ENCODE measurements at places on chromosomes 7 and 10.
A peak's percentile ranks its signal among the peaks of the same experiment; 100 is the strongest.

DNA sequence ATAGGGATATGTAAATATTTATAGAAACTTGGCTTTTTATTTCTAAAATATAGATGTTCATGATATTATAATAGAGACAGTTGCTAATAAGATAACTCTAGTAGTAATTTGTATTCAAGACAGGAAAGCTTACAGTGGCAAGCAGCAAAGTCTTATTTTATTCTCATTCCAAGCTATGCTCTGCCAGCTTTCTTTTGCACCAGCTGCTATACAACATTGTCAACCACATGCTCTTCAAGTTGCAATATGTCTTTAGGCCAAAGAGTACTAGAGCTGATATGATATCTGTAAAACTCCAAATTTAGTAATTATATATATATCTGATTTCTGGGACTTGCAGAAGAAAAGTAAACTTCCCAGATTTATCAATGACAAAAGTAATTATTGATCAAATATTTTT, 350.1 kb downstream of the HGF start:
- no peak for DNase-seq

DNA sequence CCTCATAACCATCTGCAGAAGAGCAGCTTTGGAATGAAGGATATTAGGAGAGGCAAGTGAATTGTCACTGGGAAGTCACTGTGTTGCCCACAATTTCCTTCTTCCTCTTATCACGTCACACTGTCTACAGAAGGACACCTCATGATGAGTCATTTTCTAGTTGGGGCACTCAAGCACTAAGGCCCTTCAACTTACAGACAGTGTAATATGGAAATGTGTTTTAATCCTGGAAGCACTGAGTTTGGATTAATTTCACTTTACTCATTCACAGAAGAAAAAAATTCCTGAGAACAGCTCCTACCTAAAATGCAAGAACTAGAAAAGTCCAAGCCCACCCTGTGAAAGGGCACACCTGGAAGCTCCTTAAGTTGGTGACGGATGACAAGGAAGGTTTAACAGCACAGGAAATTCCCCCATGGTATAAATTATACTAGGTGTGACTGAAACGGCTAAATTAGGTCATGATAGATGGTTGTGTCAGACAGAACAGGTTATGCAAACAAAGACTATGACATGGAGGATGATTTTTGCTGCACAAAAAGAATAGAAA, 56.6 kb downstream of the PARD3 start:
- no peak for DNase-seq

DNA sequence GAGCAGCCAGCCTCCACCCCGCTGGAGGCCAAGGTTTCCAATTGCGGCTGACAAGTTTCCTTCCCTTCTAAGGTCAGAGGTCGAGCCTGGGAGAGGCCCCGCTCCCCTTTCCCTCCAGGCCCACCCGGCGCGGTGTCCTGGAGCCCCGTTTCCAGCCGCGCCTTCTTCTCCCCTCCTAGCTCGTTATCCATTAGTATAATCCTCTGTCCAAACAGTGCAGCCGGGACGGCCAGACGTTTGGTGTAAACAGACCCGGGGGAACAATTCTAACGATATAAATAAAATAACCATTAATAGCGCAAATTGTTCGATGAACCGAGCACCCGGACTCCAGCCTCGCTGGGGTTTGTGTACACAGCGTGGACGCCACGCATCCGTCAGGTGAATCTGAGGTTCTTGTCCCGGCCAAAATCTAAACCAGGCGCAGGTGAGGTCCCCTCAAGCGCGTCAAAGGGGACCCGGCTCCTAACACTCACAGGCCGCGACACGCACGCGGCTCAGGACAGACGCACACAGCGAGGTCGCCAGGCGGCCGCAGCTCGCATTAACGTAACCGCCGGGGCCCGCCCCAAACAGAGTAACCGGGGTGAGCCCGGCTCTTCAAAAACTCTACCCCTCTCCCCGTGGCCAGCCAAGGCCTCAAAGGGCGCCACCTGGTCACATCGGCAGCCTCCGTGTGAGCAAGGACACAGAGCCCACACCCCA, 10.8 kb upstream of the NKX2-3 start:
- no peak for DNase-seq

GRCh38 chr7:95867309-95867708, 95.0 kb downstream of the DYNC1I1 start:
- peak; percentile 64 for DNase-seq

DNA sequence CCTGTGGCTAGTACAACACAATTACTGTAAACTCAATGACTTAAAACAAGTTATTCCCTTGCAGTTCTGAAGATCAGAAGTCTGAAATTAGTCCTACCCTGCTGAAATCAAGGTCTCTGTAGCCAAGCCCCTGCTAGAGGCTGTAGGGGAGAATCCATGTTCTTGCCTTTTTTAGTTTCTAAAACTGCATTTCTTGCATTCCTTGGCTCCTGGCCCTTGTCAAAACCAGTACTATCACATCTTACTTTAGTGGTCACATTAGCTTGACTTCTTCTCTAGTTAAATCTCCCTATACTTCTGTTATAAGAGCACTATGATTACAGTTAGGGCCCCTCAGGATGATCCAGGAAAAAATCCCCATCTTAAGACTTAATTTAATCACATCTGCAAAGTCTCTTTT, 567.0 kb downstream of the GFRA1 start:
- no peak for DNase-seq

- DNase-seq: no peak
These were observed 54.6 kb upstream of the GPR158 start for GRCh38 chr10:25120188-25120587.

DNA sequence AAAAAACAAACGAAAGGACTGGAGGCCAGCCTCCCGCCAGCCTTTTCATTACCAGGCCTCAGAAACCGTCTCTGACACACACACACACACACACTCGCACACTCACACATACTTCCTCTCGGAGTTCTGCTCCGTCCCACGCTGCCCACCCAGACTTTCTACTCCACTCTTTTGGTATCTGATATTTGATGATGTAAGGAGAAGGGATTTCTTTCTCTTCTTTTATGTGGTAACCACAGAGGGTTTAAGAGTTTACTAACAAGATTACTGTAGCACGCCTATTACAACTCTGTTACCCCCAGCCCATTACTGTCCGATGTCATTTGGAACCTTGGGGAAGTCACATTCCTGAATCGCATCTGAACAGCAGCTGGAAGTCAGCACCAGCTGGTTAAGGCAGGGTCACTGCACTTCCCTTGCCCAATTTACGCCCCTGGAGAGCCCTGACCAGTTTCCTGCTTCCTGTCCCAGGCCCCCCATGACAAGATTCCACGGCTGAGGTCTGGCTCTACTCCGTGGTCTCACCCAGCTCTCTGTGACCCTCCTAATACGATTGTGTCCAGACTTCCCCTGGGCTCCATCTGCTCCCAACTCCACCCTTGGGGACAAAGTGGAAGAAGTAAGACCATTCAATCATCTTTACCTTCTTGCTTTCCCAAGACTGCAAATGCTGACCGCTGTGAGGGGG, 1.1 kb downstream of the DENND2A start:
- no peak for DNase-seq

GRCh38 chr7:41104631-41105030, 598.3 kb downstream of the INHBA start:
- DNase-seq: no peak

DNA sequence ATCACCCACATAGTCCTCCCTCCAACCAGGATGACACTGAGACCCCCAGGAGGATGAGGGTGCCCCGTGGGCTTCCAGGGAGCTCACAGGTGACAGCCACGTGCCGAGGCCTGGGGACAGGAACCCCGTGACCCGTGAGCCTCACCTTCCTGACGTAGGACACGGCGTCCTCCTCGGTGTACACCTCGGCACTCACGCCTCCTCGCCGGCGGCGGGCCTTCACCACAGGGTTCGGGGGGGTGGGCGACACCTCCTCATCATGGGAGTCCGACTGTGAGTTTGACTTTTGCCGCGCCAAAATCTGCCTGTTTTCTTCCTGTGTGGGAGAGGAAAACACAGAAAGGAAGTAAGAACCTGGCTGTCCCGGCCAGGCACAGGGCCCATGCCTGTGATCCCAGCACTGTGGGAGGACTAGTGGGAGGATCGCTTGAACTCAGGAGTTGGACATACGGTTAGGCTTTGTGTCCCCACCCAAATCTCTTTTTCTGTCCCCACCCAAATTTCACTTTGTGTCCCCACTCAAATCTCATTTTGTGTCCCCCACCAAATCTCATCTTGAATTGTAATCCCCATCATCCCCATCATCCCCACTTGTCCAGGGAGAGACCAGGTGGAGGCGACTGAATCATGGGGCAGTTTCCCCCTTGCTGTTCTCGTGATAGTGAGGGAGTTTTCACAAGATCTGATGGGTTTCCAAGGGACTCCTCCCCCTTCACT, 45.9 kb upstream of the DNAAF5 start:
- DNase-seq: no peak

DNA sequence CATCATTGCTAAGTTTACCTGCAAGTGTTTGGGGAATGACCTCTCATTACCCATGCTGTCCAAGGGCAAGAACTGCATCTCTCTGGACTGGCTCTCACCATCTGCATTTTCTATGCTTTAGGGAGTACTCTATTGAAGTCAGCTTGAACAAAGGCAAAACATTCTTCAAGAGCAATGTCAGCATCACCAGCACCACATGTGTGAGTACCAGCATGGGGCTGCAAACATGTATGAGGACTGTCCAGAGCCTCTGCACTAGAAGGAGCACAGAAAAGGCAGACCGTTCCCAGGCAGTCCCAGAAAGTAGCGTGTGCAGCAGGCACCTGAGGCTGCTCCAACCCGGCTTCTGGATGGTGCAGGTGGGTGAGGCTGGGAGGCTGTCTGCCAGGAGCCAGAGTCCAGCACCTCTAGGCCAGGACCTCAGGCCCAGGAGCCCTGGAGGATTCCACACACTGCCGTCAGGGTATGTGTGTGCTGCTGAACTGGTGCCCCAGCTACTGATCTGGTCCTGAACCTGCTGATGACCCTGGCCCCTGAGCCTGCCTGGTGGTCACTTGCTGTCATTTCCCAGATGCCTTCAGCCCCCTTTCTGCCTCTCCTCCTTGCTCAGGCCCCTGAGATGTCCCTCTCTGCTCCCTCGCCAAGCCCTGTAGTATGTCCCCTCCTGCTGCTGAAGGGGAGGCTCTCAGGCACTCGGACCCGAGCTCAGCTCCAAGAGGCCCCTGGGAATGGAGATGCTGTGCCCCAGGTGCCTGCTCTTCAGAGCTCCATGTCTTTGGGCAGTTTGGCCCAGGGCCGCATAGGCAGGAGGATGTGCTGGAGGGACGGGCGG, 20.7 kb downstream of the ANTXRL start:
- DNase-seq: no peak

GRCh38 chr10:71966046-71967004, 2.1 kb downstream of the CHST3 start:
- DNase-seq: no peak

DNA sequence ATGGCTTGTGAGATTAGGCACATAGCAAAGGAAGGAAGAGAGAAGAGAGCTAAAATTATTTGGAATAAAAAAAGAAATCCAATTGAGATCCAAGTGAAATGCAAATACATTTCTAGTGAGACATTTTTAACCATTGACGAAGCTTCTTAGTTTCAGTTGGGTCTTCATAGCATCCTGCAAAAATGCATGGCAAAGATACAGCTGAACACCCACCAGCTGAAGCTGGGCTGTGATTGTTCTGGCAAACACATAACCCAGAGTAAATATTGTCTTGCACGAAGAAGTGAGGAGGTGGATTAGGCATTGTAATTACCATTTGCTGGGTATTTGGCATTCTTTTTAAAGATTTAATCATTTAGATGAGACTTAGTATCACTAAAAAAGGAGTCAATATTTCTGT, 409.4 kb downstream of the GRM8 start:
- DNase-seq: no peak

- no peak for DNase-seq
These were observed 205.7 kb downstream of the EBF3 start for GRCh38 chr10:129758207-129759021.

DNA sequence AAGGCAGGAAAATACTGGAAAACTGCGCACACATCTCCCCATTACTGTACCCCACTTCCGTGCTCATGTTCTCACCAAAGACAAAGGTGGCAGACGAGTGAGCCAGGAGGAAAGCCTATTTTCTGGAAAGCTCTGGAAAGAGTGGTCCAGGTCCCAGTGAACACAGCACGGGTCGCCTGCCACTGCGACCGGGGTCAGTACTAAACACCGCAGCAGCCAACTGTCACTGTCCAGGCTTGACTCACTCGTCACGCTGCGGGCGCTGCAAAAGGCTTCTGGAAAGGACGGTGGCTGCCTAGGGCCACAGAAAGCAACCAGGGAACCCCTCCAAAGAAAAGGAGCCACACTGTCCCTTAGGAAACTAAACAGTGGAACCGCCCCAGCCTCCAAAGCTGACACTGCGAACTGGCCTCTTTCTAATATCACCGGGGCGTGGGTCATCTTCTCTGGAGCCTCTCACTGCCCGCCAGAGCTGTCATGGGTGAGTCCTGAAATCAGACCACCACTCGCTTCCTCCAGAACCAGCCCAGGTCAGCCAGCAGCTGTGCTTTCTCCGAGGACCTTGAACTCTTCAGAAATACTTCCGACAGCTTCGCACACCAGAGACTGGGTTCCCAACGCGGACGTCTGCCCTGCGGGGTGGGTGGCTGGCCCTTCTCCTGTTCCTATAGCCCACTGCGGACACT, 4.0 kb downstream of the RADIL start:
- no peak for DNase-seq

- DNase-seq: no peak
These were observed 60.4 kb downstream of the ZNF33B start for GRCh38 chr10:42578019-42578418.

DNA sequence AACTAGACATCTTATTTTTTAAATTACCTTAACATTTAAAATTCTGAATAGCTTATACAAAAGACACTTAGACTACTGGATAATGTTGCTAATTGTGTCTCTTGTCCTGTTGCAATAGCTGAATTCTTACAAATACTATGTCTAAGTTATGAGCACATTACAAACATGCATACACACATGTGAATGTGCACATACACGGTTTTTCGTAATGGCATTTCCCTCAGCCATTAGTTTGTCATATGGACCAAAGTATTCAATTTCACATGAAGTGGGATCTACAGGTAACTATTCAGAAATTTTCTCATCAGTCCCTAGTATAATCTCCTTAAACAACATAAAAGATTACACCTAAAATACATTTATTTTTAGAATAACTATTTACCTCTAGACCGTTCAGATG, 178.6 kb upstream of the BET1 start:
- DNase-seq: no peak

DNA sequence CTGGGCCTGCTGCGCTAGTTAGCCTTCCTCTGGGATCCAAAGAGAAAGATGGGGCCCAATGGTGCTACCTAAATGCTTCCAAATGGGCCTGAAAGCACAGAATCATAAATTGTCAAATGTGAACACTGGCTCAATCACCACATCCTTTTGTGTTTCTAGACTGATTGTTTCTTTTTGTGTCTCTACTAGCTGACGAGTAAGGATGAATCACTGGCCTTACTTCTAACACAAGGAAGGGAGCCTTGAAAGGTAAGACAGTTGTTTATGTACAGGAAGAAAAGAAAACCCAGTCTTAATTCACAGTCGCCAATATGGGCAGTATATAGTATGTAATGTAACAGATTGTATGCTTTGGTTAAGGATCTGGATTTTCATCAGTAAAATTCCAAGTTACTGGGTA, 89.5 kb downstream of the ZNF92 start:
- DNase-seq: no peak

DNA sequence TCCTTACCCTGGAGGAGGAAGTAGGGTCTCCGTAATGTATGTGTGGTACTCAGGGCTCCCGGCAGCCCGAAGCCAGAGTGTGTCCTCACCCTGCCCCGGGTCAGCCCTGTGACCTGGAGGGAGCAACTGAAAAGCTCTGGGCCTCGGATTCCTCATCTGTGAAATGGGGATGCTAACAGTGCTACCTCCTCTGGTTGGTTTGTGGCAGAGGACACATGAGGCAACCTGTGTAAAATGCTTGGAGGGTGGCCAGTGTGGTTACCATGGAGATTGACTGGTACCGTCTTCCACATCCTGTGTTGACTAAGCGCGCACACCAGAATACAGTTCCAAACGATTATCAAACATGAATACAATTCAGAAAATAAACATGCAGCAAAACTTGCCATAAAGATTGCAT, 163.8 kb upstream of the KLF6 start:
- DNase-seq: peak; percentile 9
